ENCODE measurements at places on chromosomes 6 and 20. TPM values are rescaled to one million over a fixed set of nuclear protein-coding genes. Genes with fewer than 3 reads are reported as not detected.

DNA sequence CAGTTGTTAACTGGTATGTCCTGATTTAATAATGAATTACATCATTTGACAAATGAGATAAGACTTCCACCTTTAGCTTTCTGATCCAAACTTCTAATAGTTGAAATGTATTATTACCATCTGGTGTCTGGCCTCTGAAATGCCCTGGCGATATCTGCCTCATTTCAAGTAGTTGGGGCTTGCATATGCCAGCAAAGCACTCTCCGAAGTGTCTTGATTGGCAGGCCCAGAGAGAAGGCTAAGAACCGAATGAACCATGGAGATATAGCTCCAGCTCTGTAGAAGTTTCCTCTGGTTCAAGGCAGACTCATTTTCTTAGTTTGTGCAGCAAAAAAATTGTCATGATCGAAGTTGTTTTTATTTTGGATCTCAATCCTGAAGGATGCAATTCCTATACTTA is 13.4 kb upstream of the HIVEP2 start:
- H3K4me3 ChIP-seq, result no peak overlapping the region
- DNase-seq, result no peak
- no peaks in the 10 kb centered on the region for H3K27me3 ChIP-seq
- H3K27ac ChIP-seq, result no peak overlapping the region
- H3K36me3 ChIP-seq, result no peaks in the 10 kb centered on the region

DNA sequence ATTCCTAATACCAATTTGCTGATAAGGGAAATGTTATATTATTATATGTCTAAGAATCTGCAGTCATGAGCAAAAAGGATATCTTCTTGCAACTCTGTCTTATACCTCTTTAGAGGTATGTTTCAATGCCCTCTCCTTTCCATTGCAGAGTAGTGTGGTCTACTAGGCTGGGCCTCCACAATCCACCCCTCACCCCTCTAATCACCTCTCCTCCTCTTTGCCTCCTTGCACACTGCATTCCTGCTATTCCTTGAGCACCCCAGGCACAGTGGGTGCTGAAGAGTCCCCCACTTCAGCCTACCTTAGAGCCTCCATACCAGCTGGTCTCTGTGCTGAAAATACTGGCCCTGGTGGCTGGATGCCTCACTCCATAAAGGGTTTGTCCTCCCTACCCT is 26.9 kb downstream of the ARMC2 start:
- peak overlapping the region; percentile 41 for H3K4me3 ChIP-seq
- DNase-seq, result no peak
- H3K27me3 ChIP-seq, result no peaks in the 10 kb centered on the region
- no peak overlapping the region for H3K27ac ChIP-seq
- peaks cover 3% of the 10 kb centered on the region for H3K36me3 ChIP-seq

GRCh38 chr6:161108916-161109315 is 117.3 kb downstream of the MAP3K4 start:
- H3K27ac ChIP-seq, result no peak overlapping the region
- peaks cover 13% of the 10 kb centered on the region for H3K4me1 ChIP-seq
- no peak overlapping the region for H3K4me3 ChIP-seq
- no peak for DNase-seq
- peaks cover 87% of the 10 kb centered on the region for H3K36me3 ChIP-seq

CST4 gene
- not detected for total RNA-seq

- no peaks in the 10 kb centered on the region for H3K36me3 ChIP-seq
- H3K27me3 ChIP-seq, result no peaks in the 10 kb centered on the region
- H3K4me3 ChIP-seq, result no peak overlapping the region
Measured at GRCh38 chr6:96234444-96234843, 218.7 kb downstream of the FUT9 start.

GRCh38 chr6:78089531-78089930 is 436.7 kb downstream of the MEI4 start:
- H3K4me3 ChIP-seq, result no peak overlapping the region
- no peaks in the 10 kb centered on the region for H3K36me3 ChIP-seq
- no peaks in the 10 kb centered on the region for H3K27me3 ChIP-seq
- no peak for DNase-seq

CFAP206 gene
- not detected for total RNA-seq

MPIG6B gene
- total RNA-seq, result 0.11 TPM

CRISP3 gene
- total RNA-seq, result not detected

GRCh38 chr6:37321516-37322415 is 32.0 kb upstream of the RNF8 start:
- H3K36me3 ChIP-seq, result peaks cover 51% of the 10 kb centered on the region
- H3K27ac ChIP-seq, result no peak overlapping the region
- no peaks in the 10 kb centered on the region for H3K27me3 ChIP-seq
- H3K4me3 ChIP-seq, result no peak overlapping the region

DNA sequence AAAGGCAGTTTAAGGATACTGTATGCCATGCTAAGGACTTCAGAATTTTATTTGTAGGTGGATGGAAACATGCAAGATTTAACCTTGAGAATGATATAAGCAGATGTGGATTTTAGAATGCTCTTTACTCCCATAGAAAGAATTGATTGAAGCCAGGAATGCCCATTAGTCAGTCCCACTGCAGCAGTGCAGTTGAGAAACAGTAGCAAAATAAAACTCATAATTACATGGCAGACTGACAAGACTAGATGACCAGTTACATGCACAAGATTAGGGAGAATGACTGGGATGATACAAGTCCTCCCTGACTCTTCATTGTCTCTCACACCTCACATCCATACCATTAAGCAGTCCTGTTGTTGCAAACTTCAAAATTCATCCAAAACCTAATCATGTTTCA is 83.9 kb downstream of the PDE10A start:
- H3K36me3 ChIP-seq, result no peaks in the 10 kb centered on the region
- H3K4me1 ChIP-seq, result no peaks in the 10 kb centered on the region
- H3K27me3 ChIP-seq, result no peaks in the 10 kb centered on the region
- H3K27ac ChIP-seq, result no peak overlapping the region

DNA sequence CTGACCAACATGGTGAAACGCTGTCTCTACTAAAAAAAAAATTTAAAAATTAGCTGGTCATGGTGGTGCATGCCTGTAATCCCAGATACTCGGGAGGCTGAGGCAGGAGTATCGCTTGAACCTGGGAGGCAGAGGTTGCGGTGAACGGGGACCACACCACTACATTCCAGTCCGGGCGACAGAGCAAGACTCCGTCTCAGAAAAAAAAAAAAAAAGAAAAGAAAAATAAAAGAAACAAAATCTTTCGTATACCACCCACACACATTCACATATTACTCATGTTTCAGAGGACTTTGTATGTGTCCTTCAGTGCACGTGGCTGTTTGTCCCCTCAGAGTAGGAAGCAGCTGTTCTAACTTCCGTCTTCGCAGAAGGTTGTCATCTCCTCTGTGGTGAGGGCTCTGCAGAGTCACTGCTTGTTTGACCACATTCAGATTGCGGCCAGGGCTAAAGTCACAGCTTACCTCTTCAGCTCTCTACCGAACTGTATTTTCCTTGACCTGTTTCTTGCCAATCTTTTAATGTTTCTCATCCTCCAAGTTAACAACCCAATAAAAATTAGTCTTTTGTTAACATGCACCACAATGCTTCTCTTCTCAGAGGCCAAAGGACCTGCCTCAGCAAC is 36.6 kb upstream of the HIVEP1 start:
- no peaks in the 10 kb centered on the region for H3K27me3 ChIP-seq
- no peak overlapping the region for H3K4me3 ChIP-seq
- peaks cover 3% of the 10 kb centered on the region for H3K4me1 ChIP-seq
- no peak overlapping the region for H3K27ac ChIP-seq
- no peaks in the 10 kb centered on the region for H3K36me3 ChIP-seq
- no peak for DNase-seq

DNA sequence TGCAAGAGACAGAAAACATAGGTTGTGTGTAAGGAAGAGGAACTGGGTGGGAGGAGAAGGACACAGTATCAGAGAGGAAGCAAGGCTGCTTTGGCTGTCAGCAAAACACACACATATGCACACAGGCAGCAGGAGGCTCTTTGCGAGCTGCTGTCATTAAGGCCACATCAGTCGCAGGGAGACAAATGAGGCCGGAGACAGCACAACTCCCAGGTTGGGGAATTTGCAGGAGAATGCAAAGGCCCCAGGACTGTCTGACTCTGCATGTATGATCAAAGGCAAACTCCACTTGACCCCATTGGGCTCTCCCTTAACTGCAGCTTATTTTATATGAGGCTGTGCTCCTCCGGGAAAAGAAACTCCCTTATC is 35.3 kb downstream of the METTL24 start:
- H3K4me3 ChIP-seq, result no peak overlapping the region
- no peaks in the 10 kb centered on the region for H3K36me3 ChIP-seq
- no peaks in the 10 kb centered on the region for H3K4me1 ChIP-seq
- no peak overlapping the region for H3K27ac ChIP-seq
- DNase-seq, result no peak

- no peaks in the 10 kb centered on the region for H3K4me1 ChIP-seq
- H3K27me3 ChIP-seq, result no peaks in the 10 kb centered on the region
- no peaks in the 10 kb centered on the region for H3K36me3 ChIP-seq
- DNase-seq, result no peak
Measured at GRCh38 chr6:83343121-83343520, 87.7 kb downstream of the ME1 start.

PDRG1 gene
- total RNA-seq, result 6.5 TPM

- H3K27me3 ChIP-seq, result peaks cover 50% of the 10 kb centered on the region
- H3K4me1 ChIP-seq, result peaks cover 8% of the 10 kb centered on the region
- H3K4me3 ChIP-seq, result no peak overlapping the region
Measured at GRCh38 chr20:62473717-62474603, 1.8 kb downstream of the GATA5 start.

GRCh38 chr20:14303651-14304050 is 33.8 kb downstream of the FLRT3 start:
- H3K4me1 ChIP-seq, result no peaks in the 10 kb centered on the region
- no peak overlapping the region for H3K27ac ChIP-seq
- H3K36me3 ChIP-seq, result no peaks in the 10 kb centered on the region
- no peak for DNase-seq
- no peak overlapping the region for H3K4me3 ChIP-seq

FKBP5 gene
- 72.6 TPM for total RNA-seq

FAM209A gene
- total RNA-seq, result 6.4 TPM

Measured in CD4-positive, alpha-beta T cell (primary cell).